Cardiac fibroblast (primary cell): ENCODE measurements at places on chromosomes 12 and 14.

GRCh38 chr12:94263905-94264561 is 115.7 kb downstream of the PLXNC1 start:
- no peak for DNase-seq

GRCh38 chr12:117313926-117314325 is 47.5 kb downstream of the NOS1 start:
- DNase-seq: no peak

DNA sequence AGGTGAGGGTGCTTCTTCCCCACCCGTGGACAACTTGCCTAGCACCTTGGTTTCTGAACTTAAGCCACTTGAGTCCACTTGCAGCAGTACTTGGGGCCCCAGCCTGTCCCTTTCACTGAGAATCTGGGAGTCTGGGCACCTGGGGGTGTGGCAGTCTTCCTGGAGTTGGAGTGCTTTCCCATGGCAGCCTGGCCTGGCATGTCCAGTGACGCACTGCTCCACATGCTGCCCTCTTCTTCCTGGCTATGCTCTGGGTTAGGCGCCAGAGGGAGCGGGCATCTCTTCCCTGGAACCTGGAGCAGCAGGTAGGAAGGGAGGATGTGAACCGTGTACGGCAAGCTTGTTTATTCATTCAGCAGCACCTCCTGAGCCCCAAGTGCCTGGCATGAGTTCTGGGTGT is 76.4 kb downstream of the PAPOLA start:
- DNase-seq: no peak

DNA sequence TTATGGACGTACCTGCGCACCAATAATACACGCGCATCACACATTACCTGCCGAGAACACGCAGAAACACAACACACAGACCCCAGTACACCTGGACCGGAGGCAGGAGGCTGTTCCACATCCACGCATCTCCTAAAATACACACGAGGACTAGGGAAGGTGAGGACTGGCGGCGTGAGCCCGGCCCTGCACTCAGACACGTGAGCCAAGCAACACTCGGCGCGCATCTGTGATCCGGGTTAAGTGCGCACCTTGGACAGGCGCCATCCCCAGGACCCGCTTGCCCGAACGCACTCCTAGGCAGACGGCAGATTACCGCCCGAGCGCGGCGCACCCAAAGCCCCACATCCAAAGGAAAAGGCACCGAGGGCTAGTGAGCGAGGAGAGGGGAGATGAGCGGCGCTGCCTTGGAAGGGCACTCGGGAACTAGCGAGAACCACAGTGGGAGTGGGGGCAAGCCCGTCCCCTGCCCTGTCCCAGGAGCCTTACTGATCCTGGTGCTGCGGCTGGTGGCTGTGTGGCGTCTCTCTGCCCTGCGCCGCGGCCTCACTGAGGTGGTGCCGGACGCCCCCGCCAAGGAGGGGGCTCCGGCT is 417 bp downstream of the GLS2 start:
- DNase-seq: peak; percentile 13

DNA sequence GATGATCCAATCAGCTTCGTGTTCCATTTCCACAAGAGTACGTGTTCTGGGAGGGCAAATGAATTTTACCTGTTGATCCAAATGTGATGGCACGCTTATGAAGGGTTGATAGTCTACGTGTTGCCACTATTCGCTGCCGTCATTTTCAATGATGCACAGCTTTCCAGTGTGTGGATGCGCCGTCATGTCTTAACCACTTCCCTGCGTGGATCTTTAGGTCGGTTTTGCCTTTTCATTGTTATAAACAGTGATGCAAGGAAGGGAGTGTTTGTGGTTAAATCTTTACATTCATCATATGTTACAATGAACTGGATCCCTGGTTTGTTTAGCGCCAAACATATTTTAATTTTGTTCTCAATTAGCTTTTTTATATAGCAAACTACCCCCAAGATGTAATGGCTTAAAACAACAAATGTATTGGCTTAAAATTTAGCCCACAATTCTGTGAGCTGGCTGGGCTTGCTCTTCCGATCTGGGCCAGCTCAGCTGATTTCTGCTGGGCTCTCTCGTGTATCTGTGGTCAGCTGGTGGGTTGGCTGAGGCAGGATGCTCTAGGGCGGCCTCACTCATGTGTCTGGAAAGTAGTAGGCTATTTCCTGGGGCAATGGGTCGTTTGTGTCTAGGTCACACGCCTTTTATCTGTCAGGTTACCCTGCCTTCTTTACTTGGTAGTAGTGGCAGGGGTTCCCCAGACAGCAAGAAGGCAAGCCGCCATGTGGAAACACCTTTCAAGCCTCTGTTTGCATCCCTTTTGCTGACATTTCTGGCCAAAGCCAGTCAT is 176.7 kb downstream of the CRADD start:
- DNase-seq: no peak

- DNase-seq: peak; percentile 31
These were observed 43.9 kb upstream of the CTDSP2 start for GRCh38 chr12:57890191-57891115.

DNA sequence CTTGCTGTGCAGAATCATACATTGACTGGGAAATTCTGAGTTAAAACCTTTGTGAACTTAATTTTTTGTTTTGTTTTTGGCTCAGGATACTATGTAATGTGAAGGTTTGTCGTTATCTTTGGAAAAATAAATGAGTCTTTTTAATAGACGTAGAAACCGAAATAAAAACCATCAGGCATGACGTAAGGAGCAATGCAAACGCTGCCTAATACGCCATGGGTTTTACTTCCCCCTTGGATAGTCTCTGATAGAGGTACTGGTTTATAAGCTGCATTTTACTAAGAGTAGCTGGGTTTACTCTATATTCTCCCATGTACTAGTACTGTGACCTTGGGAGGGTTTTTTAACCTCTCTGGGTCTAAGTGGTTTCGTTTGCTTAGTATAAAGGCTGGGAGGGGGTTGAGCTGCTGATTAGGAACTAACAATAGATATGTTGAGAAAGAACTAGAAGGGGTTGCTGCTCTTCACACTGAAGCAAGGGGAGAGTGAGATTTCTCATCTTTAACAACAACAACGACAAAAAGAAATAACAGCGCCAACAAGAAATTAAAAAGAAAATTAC is 66.8 kb upstream of the SLCO1C1 start:
- DNase-seq: no peak

GRCh38 chr12:18502422-18502968 is 235.3 kb downstream of the PLCZ1 start:
- no peak for DNase-seq
